Esophagus squamous epithelium (tissue), 5 donors: ENCODE measurements at places on chromosomes 1 and 21. TPM values are rescaled to one million over a fixed set of nuclear protein-coding genes. Genes with fewer than 3 reads are reported as not detected.

C1orf115 gene
- total RNA-seq = 7.8 TPM

- H3K27ac ChIP-seq = no peak overlapping the region
- no peaks in the 10 kb centered on the region for H3K36me3 ChIP-seq
- DNase-seq = no peak
Observed at GRCh38 chr1:232932486-232933425, 17.7 kb upstream of the NTPCR start.

DNA sequence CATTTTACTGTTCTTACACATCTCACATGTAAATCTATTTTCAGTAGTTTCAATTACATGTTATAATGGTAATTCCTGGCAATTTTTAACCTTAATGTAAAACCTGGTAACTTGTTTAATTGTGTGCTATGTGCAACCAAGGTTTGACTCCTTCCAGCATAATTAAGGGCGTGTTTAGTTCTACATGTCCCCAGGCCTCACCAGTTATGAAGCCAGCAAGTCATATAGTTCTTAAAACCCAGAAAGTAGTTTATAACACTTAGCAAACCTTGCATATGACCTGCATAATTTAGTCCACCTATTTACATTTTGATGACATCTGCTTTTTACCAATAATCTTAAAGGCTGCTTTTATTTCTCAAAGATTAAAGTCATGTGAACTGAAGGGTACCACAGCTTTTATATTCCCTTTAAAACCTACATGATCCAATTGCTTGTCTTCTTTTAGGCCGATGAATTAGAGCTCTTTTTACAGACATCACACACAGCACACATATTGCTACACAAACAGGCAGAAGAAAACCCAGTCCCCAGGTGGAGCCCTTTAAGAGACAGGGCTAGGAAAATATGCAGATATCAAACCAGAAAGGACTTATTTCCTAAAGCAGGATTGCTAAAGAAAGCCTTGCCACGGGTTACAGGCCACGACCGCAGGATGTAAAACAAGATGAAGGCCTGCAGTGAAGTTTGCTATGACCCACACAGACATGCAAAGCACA, 23.2 kb upstream of the SYCP1 start:
- no peaks in the 10 kb centered on the region for H3K4me1 ChIP-seq
- no peak overlapping the region for H3K27ac ChIP-seq
- H3K27me3 ChIP-seq = no peaks in the 10 kb centered on the region
- no peak overlapping the region for H3K4me3 ChIP-seq

- H3K36me3 ChIP-seq = peaks cover 5% of the 10 kb centered on the region
- H3K27ac ChIP-seq = no peak overlapping the region
- H3K27me3 ChIP-seq = no peaks in the 10 kb centered on the region
- no peak for DNase-seq
- H3K4me1 ChIP-seq = peaks cover 11% of the 10 kb centered on the region
Observed at GRCh38 chr1:223783676-223784075, 62.1 kb downstream of the TP53BP2 start.

- no peak overlapping the region for H3K27ac ChIP-seq
- H3K27me3 ChIP-seq = no peaks in the 10 kb centered on the region
- no peak for DNase-seq
- no peaks in the 10 kb centered on the region for H3K36me3 ChIP-seq
- no peak overlapping the region for H3K4me3 ChIP-seq
Observed at GRCh38 chr1:18583326-18583941, 47.2 kb upstream of the PAX7 start.

GRCh38 chr1:183477986-183478781, 5.9 kb downstream of the SMG7 start:
- no peak for DNase-seq
- no peaks in the 10 kb centered on the region for H3K27me3 ChIP-seq
- H3K4me3 ChIP-seq = no peak overlapping the region
- no peaks in the 10 kb centered on the region for H3K36me3 ChIP-seq

DNA sequence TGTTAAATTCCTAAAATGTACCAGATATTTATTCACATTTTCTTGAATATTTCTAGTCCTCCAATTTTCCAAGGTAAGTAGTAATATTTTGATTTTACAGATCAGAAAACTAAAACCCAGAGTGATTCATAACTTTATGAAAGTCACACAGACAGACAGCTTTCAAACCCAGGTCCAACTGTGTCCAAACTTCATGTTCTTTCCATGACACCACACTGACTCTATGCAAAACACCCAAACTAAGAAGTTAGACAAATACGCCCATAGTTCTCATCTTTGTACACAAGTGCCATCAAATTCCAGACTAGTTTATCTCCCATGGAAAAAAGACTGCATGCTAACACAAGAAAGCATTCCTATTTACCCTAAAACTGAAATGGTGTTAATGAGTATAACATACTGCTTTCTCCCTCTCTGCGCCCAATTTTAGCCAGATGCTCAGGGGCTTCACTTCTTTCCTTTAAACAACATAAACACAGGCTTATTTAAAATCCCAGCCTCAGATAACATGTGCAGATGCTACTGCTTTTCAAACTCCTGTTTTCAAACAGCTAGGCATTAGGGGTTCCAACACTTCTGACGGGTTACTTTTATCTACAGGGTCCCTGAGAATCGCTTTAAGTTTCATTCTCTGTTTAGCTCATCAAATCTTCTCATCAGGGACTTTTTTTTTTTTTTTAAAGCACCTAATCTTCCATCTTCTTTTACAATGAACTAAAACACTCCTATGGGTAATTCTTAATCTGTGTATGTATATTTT, 44.6 kb downstream of the WASF2 start:
- no peaks in the 10 kb centered on the region for H3K27me3 ChIP-seq
- H3K27ac ChIP-seq = no peak overlapping the region
- H3K36me3 ChIP-seq = no peaks in the 10 kb centered on the region
- H3K4me3 ChIP-seq = no peak overlapping the region
